Mesenchymal stem cell (in vitro differentiated cells and primary cell): ENCODE measurements at places on chromosomes 1 and 21.

DNA sequence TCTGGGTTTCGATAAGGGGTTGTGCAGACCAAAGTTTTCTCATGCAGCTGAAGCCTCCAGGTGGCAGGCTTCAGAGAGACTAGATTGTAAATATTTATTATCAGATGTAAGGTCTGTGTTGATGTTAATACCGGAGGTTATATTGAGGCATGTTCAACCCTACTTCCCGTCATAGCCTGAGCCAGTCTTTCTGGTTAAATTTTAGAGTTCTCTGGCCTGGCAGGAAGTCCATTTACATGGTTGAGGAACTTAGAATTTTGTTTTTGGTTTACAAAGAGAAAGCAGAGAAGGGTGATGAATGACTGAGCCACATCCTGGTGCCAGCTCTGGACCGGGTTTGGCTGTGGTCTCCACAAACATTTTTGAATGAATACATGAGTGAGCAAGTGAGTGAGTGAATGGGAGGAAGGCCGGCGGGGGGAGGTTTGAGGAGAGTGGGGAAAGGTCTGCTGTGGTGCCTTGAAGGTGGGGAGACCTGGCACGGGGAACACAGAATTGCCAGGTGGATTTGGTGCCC is 218.5 kb downstream of the DISC1 start:
- DNase-seq, result peak; percentile 70

DNA sequence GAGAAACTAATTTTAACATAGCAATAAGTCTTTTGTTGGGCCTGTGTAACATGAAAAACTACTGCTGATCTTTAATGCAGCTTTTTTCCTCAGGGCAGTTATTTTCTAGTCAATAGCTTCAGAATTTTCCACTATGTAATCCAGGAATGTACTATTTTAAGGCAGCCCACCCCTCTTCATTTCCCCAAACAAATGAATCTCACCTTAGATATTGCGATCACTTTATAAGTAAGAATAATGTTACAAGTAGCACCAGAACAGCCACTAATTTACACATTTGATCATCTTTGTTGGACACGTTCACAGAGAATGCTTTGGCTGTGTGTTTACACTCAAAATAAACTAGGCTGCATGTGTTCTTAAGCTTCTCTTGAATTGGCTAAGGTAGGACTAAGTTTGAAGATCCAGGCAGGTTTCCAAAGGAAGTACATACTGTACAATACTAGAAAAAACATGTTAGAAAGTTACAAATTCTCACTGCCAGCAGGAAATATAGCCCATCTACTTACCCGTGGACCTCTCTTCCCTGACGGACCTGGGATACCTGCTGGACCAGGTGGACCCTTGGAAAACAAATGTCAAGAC is 41.7 kb downstream of the COL24A1 start:
- no peak for DNase-seq

GRCh38 chr1:92822879-92823278 is 9.0 kb upstream of the RPL5 start:
- DNase-seq, result peak; percentile 85

GRCh38 chr21:44083631-44084291 is 23.4 kb upstream of the PWP2 start:
- DNase-seq, result no peak

- DNase-seq, result no peak
These were observed 14.3 kb downstream of the BTG3 start for GRCh38 chr21:17598437-17598836.

DNA sequence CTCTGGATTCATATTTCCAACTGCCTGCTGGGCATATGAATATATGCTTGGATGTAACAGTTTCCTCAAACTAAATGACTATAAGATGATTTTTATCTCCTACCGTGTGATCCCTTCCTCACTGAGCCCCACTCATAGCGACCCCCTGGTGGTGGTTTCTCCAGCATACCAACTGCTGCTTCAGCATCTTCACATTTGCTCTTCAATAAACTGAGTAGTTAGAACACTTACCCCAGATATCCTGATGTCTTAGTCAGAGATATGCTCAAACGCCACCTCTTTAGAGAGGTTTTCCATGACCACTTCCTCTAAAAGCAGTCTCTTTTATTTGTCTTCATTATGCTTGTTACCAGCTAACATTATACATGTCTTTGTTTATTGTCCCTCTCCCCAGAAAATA is 10.2 kb upstream of the HNRNPR start:
- DNase-seq, result no peak

- no peak for DNase-seq
These were observed 987.9 kb downstream of the ADGRL2 start for GRCh38 chr1:82788660-82789059.

- DNase-seq, result no peak
These were observed 1.6 kb downstream of the RAP1GAP start for GRCh38 chr1:21667348-21668231.

- DNase-seq, result no peak
These were observed 81.6 kb upstream of the KCNE2 start for GRCh38 chr21:34282223-34282622.

- no peak for DNase-seq
These were observed 71.7 kb upstream of the WDR26 start for GRCh38 chr1:224506141-224506814.

DNA sequence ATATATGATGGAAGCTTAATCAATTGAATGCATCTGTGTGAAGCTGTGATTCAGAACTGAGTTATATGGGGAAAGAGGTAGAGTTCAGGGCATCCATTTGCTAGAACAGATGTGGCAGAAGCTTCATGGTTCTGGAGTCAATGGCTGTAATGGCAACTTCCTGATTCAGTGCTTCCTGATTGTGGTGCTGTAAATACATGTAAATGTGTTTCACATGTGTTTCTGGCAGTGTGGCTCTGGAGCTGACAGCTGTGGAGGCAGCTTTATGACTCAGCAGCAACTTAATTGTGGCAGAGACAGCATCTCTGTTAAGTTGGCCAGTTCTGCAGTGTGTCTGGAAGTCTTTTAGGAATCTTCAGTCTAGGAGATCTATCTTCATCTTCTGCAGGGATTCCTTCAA is 226.6 kb upstream of the ZRANB2 start:
- DNase-seq, result peak; percentile 12

DNA sequence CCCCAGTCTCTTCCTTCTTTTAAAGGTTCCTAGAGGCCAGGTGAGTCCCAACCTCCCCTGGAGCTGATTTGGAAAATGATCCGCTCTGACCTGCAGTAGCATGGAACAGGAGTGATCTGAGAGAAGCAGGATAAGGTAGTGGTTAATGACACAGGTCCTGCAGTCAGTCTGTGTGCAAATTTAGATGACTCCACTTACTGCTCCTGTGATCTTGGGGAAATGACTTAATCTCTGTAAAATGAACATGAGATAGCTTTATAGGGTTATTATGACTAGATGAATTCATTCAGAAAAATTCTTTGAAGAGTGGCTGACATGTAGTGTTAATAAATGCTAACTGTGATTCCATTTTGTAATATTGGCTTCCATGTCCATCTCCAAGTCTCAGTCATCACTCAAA is 374.9 kb upstream of the CAMK1G start:
- no peak for DNase-seq

DNA sequence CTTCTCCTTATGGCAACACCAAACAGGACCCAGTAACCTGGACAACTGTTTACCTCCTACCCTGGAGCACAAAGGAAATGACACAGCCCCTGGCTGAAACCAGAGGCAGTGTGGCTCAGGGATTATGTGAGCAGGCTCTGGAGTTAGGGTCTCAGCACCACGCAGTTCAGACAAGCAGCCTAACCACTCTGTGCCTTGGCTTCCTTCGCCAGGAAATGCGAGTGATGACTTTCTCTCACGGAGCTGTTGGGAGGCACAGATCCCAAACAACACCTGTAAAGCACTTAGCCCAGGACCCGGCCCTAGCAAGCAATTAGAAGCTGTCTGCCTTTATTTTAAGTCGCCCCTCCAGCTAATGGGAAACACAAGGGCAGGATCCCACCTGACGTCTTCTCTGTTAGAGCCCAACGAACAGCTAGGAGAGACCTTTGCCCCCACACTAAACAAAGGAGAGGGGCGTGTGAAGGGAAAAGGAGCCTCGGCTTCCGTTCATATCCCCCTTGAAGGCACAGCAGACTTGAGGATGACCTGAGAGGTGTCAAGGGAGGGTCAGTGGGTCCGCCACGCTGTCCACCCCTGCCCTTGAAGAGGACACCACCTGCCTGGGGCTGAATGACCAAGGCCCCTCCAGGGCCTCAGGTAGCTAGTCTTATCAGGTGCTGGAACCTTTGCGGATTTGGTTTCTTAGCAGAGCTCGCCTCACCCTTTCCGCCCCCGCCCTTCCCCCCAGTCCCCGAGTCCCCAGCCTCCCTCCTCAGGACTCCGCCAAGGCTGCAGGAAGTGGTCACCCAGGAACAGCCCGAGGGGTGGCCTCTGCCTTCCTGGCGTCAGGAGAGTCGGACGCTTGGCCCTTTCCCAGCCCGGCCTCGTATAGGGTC is 860 bp downstream of the TMEM63A start:
- peak; percentile 50 for DNase-seq

DNA sequence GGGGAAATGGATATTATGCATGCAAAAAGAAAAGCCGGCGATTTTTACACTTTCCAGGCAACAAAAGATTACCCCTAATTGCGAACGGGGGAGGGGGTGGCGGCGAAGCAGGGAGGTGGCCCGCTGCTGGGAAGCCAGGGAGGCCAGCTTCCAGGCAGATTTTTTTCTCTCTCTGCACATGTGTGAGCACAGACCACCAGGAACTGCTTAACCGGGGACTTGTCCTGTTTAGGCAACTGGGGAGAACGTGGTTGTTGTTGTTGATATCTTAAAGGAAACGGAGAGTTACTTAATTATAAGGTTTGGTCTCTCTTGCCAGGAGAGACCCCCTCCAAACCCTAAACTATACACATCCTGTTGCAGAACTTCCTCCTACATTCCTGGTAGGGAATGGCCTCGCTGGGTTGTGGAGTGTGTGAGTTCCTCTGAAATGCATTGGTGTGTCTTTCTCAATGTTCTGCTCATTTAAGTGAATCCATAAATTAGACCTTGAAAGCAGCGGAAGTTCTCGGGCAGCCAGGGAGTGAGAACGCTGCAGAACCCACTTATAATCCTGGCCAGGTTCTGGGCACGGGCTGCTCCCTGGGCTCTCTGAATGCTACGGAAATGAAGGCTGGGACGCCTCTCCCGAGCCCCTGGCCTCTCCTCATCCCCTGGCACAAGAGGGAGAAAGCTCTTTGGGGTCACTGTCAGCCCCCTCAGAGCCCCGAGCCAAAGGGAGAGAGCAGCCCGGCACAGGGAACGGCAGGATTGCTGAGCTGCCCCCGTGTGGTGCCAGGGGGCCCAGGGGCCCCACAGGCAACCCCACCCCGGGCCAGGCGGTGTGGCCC is 250.0 kb downstream of the FOXD2 start:
- no peak for DNase-seq

- no peak for DNase-seq
These were observed 735.3 kb upstream of the ADGRL4 start for GRCh38 chr1:79741720-79742421.

- peak; percentile 30 for DNase-seq
These were observed 883 bp downstream of the CHODL start for GRCh38 chr21:18245464-18245967.

- peak; percentile 98 for DNase-seq
These were observed 40.6 kb downstream of the AKNAD1 start for GRCh38 chr1:108816049-108816893.

- peak; percentile 61 for DNase-seq
These were observed 66.0 kb upstream of the BACH1 start for GRCh38 chr21:29232530-29233255.

GRCh38 chr1:36706416-36706815 is 223.7 kb upstream of the CSF3R start:
- DNase-seq, result no peak

DNA sequence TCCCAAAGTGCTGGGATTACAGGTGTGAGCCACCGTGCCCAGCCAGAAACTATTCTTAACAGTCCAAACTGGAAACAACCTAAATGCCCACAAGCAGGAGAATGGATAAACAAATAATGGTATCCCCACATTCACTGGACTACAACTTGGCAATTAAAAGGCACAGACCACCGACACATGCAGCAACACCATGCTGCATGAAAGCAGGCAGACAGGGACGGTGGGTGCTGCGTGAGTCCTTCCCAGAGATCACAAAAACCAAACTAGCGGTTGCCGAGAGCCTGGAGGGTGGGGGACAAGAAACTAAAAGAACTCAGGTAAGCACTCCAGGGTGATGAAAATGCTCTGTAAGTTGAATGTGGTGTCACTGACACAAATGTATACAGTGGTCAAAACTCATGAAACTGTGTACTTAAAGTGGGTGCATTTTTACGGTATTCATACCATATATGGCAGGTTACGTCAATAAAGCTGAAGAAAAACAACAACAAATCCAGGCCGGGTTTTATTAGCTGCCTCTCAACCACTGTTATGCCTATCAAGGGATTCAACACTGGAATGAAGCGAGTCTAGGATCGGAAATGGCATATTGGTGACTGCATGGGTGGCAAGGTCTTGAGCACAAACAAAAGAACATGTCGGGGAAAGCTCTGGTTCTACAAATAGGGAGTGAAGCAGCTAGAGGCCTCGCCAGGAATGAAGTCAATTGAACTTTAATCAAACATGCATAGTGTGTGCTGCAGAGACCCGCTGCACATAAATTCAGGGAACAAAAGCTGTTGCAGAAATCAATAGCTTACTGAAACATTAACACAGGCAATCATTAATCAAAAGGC is 52.4 kb downstream of the SLC45A1 start:
- no peak for DNase-seq

DNA sequence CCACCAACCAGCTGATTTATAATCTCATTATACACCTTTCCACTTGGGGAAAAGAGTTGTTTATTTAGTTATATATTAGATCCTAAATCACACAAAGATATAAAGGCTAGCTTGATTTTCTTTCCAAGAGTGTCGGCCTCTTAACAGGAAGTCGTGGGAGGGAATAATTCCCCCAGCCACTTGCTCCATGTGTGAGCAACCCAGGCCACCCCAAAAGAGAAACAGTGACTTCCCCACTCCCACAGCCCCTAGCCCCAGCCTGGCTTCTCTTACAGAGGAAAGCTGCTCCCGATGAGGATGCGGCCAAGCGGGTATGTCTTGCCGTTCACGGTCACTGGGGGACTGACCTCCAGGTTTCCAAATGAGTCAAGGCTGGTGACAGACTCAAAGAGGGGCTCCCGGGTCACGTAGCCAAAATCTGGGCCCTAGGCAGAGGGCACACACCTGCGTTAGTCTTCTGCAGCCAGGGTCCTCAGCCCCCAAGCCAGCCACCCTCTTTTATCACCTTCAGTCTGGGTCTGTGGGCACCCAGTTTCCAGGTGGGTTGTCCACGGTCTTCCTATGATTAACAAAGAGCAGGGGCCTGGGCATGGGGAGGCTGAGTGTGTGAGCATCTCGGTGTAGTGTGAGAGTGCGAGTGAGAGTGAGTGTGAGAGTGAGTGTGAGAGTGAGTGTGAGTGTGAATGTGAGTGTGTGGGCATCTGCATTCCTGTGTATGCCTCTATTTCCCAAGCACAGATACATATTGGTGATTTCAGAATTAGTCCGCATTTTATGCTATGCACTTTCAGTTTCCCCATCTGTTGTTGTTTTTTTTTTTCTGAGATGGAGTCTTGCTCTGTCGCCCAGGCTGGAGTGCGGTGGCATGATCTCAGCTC is 25.4 kb upstream of the SDHB start:
- no peak for DNase-seq

- DNase-seq, result no peak
These were observed 262.3 kb downstream of the NFIA start for GRCh38 chr1:61344696-61345095.

GRCh38 chr1:12034381-12034801 is 15.1 kb downstream of the MIIP start:
- peak; percentile 30 for DNase-seq
